ENCODE measurements at places on chromosomes 5 and 9.

DNA sequence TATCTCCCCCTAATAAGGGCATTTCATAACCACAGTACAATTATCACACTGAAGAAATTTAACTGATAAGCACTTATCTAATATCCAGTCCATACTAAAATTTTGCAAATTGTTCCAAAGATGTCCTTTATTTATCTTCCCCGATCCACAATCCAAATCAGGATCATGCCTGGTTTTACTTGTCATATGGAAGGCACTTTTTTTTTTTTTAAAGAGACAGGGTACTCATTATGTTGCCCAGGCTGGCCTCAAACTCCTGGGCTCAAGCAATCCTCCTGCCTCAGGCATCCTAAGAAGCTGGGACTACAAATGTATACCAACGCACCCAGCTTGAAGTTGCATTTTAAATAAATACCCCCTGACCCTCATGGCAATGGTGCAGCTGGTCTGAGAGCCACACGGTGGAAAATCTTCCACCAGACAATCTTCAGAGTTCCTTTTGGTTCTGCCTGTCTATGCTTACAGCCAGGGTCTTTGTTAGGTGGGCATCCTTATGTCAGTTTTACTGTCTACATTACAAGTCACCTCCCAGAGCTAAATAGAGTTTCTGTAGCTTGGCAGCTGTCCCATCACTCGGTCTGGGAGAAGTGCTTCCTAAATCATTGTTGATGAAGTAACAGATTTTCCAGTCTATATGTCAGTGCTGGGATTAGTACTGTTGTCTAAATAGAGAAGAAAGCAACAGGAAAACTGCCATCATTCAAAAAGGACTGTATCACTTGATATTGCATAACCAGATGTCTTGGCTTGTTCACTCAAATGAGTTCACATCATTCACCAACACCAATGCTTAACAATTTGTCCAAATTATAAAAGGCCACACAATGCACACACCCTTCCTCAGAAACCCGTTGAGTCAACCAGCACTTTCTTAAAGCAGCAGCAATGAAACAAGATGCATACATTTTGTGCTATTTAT, 26.4 kb downstream of the PTPN3 start:
- no peak for DNase-seq

GRCh38 chr5:126924331-126925033, 105.9 kb downstream of the MARCHF3 start:
- DNase-seq, result no peak

DNA sequence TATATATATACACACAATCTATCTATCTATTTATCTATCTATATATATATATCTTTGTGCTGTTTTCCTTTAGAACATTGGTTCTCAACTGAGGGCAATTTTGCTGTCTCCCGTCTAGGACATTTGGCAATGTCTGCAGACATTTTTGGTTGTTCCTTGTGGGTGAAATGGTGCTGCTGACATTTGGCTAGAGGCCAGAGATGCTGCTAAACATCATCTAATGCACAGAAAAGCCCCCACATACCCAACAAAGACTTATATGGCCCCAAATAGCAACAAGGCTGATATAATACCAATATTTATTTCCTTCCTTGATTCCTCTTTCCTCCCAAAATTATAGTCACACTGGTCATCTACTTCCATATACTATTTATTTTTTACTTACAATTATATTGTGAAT, 197.5 kb downstream of the TRPM3 start:
- no peak for DNase-seq

- no peak for DNase-seq
Measured at GRCh38 chr5:117118499-117118898, 543.9 kb upstream of the SEMA6A start.

DNA sequence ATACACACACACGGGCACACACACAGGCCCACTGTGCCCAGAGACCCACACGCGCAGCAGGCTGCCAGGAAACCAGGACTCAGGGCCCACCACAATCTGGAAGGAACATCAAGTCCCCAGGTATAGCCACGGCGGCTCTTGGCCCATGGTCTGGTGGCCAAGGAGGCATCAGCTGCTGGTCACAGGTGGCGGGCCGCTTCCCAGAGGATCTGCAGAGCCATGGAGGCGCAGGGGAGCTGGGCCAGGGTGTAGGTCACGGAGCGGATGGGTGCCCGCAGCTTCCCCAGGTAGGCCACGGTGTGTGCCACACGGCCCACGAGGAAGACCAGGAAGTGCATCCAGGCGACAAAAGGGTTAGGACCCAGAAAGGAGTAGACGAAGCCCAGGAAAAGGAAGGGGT, 13.4 kb downstream of the PTGES start:
- DNase-seq, result no peak

DNA sequence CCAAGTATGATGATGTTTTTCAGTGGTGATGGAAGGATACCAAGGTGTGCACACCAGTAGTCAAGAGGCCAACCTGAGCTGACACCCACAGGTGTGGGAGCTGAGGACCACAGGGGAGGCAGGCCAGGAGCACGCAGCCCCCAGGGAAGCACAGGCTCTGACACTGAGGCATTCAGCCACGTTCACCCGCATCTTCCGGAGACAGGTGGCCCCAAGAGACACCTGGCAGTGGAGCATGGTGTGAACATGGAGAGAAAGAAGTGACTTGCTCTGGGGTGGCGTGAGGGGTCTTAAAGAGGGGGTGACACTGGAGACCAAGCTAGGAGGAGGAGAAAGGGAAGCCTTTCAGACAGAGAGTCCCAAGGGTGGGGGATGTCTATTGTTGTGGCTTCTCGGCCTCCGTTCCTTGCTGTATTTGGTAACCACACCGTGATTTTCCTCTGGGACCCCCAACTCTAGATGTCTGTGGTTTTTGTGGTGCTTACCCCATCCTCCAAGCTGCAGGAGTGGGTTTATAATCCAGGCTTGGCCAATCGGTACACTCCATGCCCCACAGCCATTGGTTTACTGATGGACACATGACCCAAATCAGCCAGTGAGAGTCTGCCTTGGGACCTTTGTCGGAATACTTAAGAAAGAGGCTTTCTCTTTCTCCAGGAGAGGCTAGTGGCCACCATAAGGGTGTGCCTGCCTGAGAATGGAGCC, 84.6 kb downstream of the HRH2 start:
- no peak for DNase-seq

DNA sequence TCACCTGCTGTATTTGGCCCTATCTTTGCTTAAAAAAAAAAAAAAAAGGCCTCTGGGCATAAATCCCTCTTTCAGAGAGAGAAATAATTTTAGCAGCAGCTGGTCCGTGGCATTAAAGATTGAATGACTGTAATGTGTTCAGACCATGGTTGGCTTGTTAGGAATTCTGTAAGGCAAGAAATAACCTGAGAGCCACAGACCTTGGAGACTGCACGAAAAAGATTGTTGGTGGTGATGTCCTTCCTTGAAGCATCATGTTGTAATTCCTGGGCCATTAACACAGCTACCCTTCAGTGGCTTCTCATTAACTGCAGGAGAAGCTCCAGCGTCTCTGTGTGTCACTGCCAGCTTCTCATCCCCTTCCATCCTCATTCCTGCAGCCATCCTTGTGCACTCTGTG, 79.0 kb downstream of the SGCD start:
- no peak for DNase-seq

- DNase-seq, result no peak
Measured at GRCh38 chr9:92170848-92171247, 55.6 kb upstream of the SPTLC1 start.

All from glutamatergic neuron (in vitro differentiated cells).